ENCODE measurements at places on chromosomes 1 and 21.
A peak's percentile ranks its signal among the peaks of the same experiment; 100 is the strongest.

- DNase-seq = peak; percentile 93
Measured at GRCh38 chr1:172343240-172344160, 77.0 kb upstream of the C1orf105 start.

DNA sequence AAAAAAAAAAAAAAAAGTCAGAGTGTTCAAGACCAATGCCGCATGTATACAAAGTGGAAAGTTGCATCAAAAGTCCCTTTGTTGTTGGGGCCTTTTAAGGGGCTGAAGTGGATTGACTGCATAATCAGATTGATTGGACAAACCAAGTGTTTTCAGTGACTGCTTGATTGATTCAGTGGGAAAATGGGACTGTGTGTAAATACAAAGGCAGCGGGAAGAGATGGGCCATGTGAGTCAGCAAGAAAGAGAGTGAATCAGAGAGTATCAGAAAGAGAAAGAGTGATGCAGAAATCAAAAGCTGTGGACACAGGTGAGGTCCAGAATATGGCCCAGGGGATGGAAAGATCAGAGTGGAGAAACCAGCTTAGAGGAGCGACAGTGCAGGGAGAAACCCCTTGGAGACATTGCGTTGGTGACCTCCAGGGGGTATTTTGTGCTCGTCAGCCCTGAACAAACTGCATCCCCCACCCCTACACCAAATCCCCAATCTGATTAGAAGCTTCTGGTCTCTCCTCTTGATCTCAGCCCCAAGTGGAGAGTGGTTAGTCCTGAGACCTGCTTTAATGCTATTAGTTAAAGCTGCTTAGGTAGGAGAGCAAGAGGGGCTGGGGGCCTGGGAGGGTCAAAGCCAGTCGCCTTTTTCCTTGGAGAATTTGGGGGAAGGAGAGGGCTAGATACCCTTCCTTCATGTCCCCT is 5.1 kb upstream of the ETV3L start:
- DNase-seq = no peak

DNA sequence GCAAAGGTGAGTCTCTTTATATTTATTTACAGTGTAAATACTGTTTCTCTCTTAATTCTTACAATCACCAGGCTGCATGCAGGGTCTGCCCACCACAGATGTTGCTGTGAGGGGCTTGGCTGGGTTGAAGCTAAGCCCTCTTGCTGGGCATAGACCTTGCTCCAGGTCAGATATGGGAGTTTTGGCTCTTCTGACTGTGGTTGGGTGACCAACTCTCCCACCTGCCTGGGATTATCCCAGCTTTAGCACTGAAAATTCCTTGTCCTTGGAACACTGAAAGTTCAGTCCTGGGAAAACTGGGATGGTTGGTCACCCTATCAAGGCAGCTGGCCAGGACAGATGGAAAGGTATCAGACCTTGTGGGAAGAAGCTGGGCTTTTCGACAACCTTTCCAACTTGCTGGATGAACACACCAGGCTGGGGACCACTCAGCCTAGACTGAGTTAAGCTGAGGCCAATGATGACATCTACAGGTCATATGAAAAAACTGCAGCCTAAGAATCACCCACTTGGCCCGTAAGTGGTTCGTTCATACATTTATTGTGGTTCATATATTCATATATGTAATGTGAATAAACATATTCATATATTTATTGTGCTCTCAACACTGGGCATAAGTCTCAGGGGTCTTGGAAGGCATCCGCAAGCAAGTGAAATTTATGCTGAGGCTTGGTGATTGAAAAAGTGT is 26.6 kb upstream of the HPDL start:
- DNase-seq = peak; percentile 89

DNA sequence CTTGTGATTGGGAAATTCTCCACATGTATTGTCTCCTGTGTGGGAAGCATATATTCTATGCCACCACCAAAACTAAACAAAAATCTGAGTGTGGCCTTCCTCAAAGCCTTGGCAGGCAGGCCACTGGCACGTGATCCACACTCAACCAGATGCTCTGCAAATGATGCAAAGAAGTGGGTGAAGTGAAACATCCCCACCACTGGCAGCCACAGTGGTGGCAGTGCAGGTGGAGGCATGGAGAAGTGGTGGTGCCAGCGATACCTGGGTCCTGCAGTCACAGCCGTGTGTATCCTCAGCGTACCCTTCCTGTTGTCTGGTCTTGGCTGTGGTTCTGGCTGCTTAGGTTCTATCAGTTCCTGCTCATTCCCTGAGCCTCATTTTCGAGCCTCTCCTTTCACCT is 65.2 kb downstream of the PLPPR5 start:
- no peak for DNase-seq

- DNase-seq = peak; percentile 62
Measured at GRCh38 chr21:38712071-38712470, 93.7 kb upstream of the ETS2 start.

DNA sequence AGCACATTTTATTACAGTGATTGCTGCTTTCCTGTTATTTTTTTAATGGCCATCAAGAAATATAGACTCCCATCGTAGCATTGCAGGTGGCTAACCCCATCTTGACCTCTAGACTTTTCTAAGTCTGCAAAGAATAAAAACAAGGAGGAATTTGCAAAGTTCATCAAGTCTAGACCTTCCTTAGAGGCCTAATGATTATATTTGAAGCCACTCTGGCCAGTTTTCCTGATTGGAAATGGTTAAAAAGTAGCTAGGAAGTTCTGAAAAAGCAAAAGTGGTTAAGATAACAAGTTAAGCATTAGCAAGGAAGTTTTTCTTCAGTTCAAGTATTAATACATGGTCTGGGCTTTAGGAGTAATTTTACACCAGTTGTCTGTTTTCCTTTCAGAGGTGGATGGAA is 16.7 kb upstream of the KCNJ15 start:
- no peak for DNase-seq

- no peak for DNase-seq
Measured at GRCh38 chr21:32747396-32747795, 19.6 kb upstream of the SYNJ1 start.

DNA sequence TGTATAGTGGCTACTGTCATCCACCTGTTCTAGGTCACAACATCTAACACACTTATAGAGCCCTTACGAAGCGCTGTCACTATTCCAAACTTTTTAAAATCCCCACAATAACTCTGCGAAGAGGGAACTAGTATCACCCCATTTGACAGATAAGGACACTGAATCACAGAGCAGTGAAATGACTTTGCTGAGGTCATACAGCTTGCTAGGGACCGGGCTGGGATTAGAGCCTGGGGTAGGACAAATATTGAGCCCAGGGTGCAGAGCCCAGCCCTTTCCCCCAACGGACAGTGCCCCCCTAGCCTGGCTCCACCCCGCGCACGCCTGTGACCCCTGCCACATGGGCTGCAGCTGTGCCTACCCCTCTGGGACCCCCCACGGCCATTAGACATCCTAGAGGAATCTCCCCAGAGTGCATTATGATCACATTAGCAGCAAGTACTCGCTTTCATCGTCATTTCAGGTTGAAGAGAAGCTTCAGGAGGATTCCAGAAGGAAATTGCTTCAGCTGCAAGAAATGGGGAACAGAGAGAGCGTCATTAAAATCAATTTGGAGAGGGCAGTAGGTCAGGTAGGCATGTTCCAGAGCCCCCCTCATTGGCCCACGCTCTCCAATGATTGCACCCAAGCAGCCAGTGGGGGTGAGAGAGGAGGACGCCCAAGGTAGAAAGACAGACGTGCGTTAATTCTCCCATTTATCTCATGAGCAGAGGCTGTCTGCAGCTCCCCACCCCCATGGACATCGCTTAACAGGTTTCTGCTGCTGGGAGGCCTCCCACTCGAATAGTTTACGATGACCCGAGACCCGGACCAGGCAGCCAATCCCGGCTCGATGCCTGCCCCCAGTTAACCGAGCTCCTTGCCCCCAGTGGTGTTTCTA is 77.2 kb downstream of the FHAD1 start:
- no peak for DNase-seq

DNA sequence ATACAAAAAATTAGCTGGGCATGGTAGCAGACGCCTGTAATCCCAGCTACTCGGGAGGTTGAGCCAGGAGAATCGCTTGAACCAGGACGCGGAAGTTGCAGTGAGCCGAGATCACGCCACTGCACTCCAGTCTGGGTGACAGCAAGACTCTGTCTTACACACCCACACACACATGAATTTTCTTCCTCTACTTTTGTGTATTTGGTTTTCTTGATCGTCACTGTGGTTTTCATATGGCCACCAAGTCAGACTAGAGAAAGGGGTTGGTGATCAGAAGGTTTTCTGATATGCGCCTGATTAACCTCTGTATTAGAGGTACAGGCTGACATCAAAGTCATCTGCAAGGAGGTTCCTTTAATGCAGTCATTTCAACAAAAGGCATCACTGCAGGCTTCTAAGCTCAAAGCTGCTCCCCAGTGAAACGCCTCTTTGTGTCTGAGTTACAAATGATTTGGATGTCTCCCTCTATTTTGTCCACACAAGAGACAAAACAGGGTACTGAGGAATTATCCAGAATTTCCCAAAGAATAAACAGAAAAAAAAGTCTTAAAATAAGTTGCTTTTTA is 11.1 kb downstream of the SH2D1B start:
- DNase-seq = no peak

DNA sequence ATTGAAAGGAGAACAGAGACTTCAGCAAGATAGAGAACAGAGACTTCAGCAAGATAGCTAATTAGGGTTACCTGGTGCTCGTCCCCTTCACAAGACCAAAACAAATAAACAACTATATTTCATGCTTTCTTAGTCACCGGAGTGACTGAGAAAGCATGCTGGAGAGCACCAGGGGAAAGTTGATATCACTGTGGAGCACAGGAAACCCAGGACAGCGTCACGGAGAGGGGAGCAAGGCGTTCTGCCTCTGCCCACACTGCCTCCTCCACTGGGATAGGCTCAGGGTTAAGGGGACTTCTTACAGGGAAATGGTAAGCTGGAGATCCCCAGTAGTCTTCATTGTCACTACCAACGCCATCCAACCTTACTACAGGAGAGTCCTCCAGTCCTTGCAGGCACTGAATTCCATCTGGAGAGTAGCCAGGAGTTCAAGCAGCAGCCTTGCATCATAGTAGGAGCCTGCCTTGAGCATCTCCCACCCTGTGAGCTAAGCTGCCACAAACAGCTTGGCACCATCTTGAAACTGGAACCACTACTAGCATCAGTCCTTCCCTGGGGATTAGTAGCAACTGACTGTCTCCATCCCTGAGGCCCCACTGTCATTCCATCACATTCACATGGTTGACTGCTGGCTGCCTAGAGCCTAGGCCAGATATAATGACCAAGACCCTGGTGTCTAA is 239.4 kb downstream of the PLPP3 start:
- DNase-seq = no peak

- no peak for DNase-seq
Measured at GRCh38 chr1:47415728-47416318, at the start of gene FOXE3. Gene FOXE3 (plus strand): TSS chr1:47416285. CDS start chr1:47416316, 31 bp downstream.

GRCh38 chr1:27392778-27393635 is 585 bp downstream of the GPR3 start:
- no peak for DNase-seq

DNA sequence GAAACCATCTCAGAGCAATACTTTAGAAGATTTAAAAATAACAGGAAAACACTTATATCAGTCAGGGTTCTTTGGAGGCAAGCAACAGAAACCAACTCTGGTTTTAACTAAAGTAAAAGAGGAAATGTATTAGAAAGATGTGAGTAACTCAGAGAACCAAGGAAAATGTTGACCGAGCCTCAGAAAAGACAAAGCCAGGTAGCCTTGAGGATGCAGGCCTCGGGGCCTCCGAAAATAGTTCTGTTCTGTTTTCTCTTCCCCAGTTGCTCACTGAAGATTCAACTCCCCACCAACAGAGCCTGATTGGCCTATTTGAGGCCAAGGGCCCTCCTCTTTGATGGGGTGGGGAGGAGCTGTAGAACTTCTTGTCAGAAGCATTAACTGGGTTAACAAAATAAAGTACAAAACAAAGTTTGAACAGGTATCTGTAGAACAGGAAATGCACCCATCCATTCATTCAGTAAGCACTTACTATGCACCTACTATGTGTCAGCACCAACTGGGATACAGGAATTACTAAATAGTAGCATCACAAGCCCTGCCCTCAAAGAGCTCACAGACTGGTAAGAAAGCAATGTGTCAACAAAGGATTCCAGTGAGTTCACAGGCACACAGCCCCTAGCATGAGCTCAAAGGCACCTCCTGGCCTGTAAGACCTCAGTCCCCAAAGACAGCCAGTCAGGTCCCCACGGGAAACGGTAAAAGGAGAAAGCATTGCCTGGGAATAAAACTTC is 12.6 kb downstream of the SLAMF8 start:
- DNase-seq = no peak

DNA sequence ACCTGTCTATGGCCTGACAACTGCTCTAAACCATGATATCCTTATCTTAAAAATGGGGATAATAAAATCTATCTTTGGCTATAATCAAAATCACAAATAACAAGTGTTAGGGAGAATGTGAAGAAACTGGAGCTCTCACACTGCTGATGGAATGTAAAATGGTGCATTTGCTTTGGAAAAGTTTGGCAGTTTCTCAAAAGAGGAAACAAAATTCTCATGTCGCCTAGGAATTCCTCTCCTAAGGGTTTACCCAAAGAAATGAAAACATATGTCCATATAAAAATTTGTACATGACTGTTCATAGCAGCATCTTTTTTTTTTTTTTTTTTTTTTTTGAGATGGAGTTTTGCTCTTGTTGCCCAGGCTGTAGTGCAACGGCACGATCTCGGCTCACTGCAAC is 64.3 kb downstream of the ZNF281 start:
- no peak for DNase-seq

GRCh38 chr21:43644609-43645008 is 14.7 kb downstream of the HSF2BP start:
- peak; percentile 65 for DNase-seq

DNA sequence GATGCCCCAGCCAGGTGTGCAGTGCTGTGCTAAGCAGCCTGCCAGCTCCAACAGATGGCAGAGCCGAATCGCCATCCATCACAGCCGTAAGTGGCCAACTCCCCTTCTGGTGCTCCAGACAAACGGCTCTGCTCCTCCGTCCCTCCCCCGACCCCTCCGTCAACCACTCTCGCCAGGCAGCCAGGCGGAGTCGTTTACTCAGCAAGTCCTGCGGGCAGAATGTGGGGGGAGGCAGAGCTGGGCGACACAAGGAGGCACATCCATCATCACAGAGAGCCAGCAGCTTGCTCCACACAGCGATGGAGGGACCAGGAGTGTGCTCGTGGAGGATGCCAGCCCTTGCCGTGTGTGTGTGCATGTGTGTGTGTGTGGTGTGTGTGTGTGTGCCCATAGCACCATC is 206.6 kb upstream of the GRIK3 start:
- no peak for DNase-seq

- no peak for DNase-seq
Measured at GRCh38 chr1:228823200-228823599, 87.9 kb downstream of the RHOU start.

GRCh38 chr1:227796359-227796915 is 19.0 kb upstream of the PRSS38 start:
- DNase-seq = no peak

- peak; percentile 32 for DNase-seq
Measured at GRCh38 chr21:37207441-37208009, 59.6 kb downstream of the VPS26C start.

- DNase-seq = no peak
Measured at GRCh38 chr1:20275319-20275925, 15.3 kb upstream of the VWA5B1 start.

DNA sequence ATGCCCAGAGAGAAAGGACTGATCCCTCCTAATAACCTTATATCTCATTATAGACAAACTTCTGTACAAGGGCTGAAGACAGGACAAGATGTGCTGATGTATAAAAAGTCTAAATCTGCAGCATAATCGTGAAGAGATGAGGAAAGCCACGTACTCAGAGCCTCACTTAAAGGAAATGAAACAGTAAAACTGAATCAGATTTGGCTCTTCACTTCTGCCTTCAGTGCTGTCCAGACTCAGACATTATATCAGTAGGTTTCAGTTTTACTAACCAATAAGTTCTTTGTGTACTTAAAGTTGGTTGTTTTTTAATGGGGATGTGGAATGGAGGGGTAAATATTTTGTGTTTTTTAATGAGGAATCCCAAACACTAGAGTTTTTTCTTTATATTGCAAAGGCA is 45.3 kb upstream of the RGS1 start:
- DNase-seq = peak; percentile 61
